G401 (cell line): ENCODE measurements at places on chromosomes 3 and 15. TPM values are rescaled to one million over a fixed set of nuclear protein-coding genes. Genes with fewer than 3 reads are reported as not detected.

GRCh38 chr3:186902154-186902553, 28.2 kb upstream of the ST6GAL1 start:
- no peak for DNase-seq

DNA sequence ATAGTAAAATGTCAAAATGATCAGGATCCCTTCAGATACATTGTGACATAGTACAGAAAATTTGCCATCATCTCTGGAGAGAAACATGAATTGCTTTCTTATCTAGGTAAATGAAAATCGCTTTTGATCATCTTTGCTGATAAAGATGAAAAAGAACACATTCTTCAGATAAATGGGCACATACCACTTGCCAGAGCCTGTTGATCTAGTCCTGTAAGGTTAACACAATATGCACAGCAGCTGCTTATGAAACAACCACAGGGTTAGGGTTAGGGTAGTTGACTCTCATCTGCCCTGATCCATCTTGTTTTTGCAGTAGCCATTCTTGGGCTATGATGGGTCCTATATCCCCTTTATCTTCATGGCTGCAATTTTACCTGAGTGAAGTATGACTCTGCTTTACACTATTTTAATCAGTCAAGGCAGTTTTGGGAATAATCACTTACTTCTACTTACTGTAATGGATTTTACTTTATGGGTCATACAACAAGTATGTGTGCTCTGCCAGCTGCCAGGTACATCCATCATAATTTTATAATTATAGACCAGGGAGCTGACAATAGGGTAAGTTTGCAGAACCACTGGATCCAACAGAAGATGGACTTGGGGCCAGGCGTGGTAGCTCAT, 12.6 kb upstream of the SPINK8 start:
- DNase-seq: no peak

GRCh38 chr15:89770041-89770440, 6.1 kb upstream of the MESP2 start:
- no peak for DNase-seq

DNA sequence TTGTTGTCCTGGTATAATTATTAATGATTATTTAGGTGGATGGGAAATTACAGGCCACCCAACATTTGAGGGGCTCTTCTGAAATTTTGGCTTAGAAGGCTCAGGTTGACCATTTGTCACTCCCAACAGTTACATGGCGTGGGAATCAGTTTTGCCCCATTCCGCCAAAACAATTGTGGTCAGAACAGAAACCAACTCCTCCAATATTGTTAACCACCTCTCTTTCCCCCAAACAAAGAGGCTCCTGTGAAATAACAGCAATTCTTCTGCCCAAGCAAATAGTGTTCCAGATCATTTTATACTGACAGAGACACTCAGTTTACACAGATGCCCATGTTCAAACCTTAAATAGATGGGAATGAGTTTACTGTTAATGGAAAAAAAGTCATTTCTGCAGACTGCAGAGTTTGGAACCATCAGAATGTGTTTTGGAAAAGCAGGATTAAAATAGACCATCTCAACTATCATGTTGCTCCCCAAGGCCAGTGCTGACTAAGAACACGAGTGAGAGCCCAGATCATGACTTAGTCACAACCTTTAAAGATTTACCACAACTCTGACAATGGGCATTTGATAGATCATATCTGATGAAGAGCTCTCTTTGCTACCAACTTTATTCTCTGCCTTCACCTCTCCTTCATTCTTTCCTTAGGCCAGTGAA, 102.1 kb downstream of the DUT start:
- no peak for DNase-seq

Gene GOLGA8Q
- not detected in 2 replicates for total RNA-seq

Gene COL7A1
- total RNA-seq: 0.12 and 0.34 TPM in 2 replicates

Gene DLEC1
- not detected in 2 replicates for total RNA-seq
